ENCODE measurements at places on chromosomes 3 and 15.

DNA sequence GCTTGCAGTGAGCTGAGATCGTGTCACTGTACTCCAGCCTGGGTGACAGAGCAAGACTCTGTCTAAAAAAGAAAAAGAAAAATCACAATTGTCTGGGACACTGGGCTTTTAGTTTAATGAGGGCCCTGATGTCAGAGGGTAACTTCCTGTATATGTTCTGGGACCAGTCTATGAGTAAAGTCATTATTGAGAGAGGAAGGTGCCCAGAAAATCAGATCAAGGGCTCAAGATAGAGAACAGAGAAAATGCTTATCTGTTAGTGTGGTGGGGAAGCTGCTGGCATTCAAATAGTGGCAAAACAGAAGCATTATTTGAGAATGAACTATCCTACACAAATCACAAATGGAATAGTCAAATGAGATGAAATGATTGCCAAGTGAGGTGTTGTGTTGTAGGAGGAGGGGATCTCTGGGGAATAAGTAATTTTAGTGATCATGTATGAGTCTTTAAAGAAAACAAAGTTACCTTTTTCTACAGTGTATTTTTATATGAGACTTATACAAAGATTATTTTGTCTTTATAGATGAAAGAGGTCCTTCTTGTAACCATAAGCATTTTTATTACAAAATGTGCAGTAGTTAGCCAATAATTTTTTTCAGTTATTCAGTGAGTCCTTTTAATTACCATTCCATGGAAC, 13.4 kb downstream of the ARIH2 start:
- no peak for DNase-seq

- DNase-seq: no peak
Measured at GRCh38 chr3:146655333-146655996, 50.3 kb upstream of the PLSCR5 start.

- DNase-seq: no peak
Measured at GRCh38 chr3:197798863-197799262, 7.8 kb downstream of the LRCH3 start.

GRCh38 chr15:100623301-100623700, 20.9 kb downstream of the ASB7 start:
- DNase-seq: no peak

GRCh38 chr3:38121451-38121831, 15.5 kb downstream of the ACAA1 start:
- DNase-seq: no peak

DNA sequence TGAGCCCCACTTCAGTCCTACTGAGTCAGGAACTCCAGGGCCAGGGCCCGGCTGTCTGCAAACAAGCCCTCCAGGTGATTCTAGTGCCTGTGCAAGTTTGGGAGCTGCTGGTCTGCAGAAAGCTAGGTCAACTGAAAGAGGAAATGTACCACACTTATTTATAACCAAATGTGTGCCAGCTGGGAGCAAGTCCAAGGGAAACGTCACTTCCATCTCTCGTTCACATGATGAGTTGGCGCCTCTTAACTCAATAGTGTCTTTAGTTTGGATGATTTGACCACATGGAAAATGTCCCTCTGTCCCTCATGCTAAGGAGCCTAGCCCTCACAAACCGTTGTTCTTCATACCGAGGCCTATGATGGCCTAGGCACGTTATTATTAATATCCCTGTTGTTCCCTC, 43.2 kb downstream of the GOLGA8S start:
- DNase-seq: no peak

- DNase-seq: no peak
Measured at GRCh38 chr3:97694876-97695275, 69.7 kb upstream of the ARL6 start.

DNA sequence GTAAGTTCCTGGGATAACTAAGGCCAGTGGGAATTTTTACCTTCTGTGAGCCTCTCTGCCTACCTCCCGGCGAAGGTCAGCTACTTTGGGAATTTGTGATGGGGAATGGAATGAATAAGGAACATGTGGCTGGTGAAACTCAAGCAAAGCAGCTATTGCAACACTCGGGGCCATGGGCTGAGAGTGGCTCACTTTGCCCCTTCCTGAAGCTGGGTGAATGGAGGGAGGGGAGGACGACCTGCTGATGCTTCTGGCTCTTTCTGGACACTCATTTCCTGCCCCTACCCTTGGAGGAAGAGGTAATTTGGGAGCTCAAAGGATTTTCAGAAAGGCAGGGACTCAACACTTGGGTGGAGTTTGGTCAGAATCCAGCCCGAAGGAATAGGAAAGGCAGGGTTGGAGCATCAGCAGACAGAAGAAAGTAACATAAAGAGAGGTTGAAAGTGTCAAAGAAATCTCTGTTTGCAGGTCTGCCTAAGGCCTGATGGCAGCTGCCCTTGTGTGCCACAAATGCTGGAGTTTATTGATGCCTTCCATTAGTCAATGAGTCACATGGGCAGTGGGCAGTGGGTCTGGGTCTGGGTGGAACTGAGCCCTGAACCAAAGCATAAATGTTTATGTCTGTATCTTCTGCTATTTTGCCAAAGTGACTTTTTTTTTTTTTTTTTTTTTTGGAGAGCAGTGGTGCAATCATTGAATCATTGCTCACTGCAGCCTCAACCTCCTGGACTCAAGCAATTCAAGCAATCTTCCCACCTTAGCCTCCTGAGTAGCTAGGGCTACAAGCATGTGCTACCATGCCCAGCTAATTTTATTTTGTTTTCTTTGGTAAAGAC, 12.4 kb downstream of the LAMP3 start:
- DNase-seq: no peak

DNA sequence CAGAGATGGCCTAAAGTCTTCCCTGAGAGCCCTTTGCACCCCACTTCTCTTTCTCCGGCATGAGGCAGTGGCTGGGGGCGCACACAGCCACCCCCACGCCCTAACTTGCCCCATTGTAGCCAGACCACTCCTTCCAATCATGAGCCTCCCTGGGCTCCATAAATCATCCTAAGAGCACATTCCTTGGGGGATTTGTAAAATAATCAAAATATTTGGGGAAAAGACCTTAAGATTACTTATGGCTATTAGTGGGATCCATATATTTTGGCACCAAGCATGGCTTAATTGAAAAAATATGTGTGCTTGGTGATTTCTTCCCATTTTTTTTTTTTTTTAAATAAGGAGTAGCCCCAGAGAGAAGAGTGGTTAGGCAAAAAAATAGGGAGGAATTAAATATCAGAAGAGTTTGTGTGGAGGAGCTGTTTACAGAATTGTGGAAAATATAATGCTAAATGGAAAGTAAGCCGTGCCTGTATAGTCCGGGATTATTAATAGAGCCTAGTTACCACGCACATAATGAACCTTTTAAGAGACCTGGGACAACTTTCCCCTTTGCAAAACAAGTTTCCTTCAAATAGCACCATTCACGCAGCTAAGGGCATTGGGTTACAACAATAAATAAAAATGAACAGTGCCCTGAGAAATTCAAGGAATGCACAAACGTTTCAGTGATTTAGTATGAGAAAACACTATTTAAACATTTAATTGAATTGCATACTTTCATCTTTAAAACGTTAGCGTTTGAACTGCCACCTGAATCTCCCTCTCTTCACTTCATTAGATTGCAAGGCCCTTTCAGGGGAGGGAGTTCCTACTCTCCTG, 46.1 kb downstream of the SMAD6 start:
- DNase-seq: no peak
